MG63 (cell line): ENCODE measurements at places on chromosomes 12 and 14. TPM values are rescaled to one million over a fixed set of nuclear protein-coding genes. Genes with fewer than 3 reads are reported as not detected.

Gene ZFP36L1
- total RNA-seq = 9.3 and 30.2 TPM in 2 replicates

Gene SMOC1
- total RNA-seq = 9.7 and 24.1 TPM in 2 replicates

Gene SERPINA10
- total RNA-seq = not detected in 2 replicates

Gene LMNTD1
- not detected in 2 replicates for total RNA-seq

Gene SLC16A7
- total RNA-seq = 6.3 and 21.8 TPM in 2 replicates

Gene NPC2
- 25.5 and 33.4 TPM in 2 replicates for total RNA-seq

DNA sequence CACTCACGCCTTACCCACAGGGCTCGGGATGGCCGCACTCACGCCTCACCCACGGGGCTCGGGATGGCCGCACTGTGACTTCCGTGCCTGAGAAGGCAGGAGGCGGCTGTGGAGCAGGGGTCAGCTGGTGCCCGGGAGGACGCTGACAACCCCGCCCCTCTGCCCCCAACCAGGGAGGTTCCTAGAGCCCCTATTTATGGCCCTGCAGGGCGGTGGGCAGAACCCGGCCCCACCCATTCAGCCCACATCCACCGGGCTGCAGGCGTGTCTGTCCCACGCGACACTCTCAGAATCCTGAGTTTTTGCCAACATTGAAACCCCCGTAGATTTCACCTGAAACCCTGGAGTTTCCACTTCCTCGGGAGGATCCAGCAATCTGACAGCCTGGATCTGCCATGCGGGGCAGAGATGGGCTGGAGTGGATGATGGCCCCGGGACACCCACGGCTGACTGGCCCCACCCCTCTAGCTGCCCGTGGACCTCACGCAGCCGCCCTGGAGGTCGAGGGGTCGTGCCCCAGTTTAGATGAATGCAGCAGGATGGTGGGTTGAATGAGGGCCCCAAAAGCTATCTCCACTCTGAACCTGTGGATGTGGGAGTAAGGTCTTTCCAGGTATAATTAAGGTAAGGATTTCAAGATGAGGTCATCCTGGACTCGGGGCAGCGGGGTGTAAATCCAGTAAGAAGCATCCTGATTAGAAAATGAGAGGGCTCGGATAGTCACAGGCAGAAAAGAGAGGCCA lies 20.4 kb downstream of the GALNT9 start:
- DNase-seq = no peak

- peak; percentile 60 for DNase-seq
Observed at GRCh38 chr12:113407931-113408600, 4.4 kb upstream of the SDS start.

DNA sequence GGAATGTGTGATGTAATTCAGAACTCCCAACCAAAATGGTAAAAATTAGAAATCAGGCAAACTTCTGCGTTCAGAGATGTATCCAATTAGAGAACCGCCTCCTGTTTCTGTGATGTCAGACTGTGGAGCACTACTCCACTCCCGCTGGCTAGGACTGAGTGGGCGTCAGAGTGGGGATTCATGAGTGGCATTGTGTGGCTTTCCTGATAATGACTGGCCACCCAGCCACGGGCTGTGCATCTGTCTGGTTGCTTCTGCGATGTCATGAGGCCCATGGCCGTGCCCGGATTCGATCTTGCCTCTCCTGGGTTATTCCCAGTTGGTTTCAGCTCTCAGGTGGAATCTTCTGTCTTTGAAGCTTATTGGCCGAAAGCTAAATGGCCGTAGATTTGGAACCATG lies 87.1 kb upstream of the KCNA1 start:
- DNase-seq = no peak

DNA sequence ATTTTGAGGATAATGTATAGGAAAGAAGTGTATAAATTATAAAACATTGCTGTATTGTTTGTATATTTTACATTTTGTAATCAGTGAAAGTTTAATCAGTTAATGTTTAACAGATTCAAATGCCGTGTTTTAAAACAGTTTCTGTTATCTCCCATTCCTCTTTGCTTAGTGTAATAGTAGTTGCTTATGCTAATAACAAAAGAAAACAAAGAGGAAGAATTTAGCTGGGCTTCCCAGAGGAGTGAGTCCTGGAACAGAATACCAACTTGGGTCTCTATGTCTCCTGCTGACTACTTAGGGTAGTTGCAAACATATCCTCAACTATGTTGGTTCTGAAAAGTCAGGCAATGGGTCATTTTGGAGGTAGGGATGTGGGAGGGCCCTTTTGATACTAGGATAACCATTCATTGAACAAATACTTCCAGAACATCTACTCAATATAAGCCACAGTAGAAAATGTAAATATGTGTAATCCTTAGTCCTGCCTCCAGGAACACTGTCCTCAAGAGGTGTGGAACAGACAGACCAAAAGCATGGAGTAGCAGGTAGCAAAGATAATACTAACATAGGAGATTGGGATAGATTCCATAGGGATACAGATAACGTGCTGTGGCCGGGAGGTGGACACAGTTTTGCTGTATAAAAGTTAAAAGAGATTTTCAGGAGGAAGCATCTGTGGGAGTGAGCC lies 36.1 kb upstream of the EVL start:
- no peak for DNase-seq

DNA sequence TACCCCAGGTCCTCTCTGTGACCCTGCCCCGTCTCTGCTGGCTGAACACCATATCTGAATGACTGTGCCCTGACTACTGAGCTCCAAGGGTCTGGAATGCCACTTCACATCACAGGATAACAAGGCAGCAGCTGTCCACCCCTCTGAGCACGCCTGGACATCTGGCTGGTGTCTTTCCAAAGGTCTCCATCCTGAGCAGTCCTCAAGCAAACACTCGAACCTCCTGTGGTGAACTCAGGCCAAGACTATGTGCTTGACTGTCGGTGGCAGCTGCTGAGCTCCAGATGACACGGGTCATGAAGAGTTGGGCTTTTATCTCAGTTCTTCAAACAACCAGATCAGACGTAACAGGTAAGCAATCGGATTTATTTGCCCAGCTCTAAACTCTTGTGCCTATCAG lies 117.2 kb upstream of the BCL2L14 start:
- no peak for DNase-seq

- DNase-seq = no peak
Observed at GRCh38 chr14:55911776-55912175, 206.4 kb upstream of the PELI2 start.

DNA sequence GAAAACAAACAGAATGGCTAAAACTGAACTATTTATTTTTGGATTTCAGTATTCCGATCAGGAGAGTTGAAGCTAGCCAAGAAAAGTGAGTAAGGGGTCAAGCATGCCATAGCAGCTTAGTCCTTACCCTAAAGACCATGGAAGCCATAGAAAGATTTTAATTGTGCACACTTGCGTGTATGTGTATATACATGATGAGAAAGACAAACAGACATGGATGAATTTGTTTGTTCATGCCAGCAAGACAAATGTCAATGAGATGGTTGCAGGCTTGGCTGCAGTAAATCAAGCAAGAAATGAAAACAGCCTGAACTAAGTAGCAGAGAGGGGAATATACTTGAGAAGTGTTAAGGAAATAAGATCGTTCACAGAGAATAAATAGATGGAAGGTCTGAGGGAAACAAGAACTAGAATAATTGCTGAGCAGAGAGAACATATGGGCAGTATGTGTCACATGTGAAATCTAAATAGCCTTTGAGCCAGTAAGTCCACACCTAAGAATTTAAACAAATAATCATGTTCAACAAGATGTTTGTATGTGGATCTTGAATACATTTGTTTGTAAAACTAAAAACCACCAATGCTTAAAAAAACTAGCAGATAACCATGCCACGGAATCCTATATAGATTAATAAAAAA lies 14.8 kb downstream of the SNW1 start:
- no peak for DNase-seq

DNA sequence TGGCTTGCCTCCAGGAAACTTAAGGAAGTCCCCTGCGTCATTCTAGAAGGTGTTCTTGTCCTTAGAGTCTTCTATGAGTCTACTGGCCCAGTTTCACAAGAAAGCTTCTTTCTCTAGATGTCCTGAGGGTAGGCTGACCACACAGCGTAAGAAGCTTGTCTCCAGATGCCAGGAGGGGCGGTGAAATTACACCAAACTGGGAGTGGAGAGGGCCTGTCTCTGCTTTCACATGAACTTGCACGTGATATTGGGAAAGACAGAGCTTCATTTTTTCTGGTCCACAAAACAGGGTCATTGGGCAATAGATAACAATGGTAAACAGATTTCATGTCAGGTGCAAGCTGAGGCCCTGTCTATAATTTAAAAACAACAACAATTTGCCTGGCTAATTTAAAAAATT lies 85.7 kb upstream of the TBX3 start:
- DNase-seq = no peak

- DNase-seq = peak; percentile 63
Observed at GRCh38 chr14:69716478-69717187, 50.3 kb upstream of the SRSF5 start.

- DNase-seq = no peak
Observed at GRCh38 chr12:9792185-9792900, 31.6 kb upstream of the CD69 start.

DNA sequence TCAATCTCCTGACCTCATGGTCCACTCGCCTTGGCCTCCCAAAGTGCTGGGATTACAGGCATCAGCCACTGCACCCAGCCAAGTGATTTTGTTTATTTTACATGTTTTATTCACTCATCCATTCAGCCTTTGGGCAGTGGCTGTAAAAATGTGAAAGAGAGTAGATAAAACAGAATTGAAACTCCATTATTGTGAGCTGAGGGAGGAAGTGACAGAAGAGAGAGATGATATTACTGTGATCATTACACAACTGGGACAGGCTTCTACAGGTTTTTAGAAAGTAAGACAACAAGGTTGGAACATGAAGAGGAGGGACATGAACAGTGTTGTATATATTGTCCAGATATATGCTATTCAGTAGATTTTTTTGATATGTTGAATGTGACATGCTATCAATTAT lies 25.0 kb downstream of the CREBL2 start:
- DNase-seq = peak; percentile 10

- peak; percentile 69 for DNase-seq
Observed at GRCh38 chr12:107344035-107344808, 250.9 kb upstream of the CRY1 start.
